ENCODE measurements at places on chromosomes 3 and 15.

- no peak for DNase-seq
These were observed 184.7 kb upstream of the POU1F1 start for GRCh38 chr3:87461036-87461435.

DNA sequence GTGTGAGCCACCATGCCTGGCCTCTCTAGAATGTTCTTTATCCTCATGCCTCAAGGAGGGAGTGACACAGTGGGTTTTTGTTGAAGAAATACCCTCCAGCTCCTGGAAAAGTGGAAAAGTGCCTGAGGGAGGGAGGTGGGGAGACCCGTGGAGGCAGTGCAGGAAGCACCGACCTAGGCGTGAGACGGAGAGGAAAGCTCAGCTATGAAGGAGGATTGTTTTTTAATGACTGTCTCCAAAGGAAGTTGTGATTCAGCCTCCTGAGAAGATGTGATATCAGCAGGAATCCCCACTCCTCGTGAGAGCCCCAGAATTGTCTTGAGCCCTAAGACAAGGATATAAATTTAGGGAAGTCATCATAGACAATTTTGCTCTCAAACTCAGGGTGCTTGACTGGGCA, 21.7 kb downstream of the RPLP1 start:
- DNase-seq: no peak

DNA sequence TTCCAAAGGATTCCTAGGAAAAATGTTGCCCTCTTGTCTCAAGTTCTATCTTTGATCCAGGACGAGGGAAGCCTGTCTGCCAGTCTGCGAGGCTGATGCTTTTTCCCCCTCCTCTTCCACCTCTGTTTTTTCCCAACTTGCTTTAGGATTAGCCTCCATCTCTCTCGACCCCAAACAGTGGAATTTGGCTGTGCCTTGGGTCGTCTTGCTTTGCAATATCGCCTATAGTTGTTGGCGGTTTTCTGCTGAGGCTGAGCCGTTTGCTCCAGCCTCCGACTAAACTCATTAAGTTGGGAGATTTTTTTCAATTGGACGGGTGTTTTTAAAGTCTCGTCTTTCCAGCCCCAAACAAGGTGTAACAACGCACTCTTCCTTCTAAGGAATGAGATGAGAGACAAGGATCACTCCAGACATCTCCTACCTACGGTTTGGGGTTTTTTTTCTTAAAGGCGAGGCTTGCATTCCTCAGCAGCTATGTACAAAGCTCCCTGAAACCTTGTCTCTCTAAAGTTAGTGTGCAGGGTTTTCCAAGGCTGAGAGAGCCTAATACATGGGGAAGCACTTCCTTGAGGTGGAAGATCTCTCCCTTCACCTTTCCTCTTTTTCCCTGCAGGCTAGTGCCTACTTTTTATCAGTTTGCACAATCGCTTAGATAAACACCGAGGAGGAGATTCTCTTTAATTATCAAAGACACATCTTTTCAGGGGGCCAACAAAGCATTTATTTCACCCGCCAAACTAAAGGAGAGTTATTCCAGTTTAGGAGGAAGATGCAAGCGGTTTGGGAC, 4.8 kb upstream of the NR2F2 start:
- no peak for DNase-seq

DNA sequence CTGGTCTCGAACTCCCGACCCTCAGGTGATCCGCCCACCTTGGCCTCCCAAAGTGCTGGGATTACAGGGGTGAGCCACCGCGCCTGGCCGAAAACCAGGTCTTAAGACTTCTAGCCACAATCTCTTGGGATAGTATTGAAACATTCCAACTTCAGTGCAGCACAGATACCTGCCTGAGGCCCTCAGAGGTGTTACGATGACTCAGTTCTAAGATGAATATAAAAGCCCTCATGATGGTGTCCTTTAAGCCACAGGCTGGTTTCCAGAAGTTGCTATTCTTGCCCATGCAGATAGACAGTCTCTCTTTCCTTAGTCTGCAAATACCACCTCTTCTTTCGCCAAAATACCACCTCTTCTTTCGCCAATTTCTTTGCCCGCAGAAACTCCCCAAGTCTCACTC, 69.0 kb downstream of the RARB start:
- no peak for DNase-seq

GRCh38 chr15:33959844-33960548, 8.3 kb upstream of the CHRM5 start:
- DNase-seq: no peak

DNA sequence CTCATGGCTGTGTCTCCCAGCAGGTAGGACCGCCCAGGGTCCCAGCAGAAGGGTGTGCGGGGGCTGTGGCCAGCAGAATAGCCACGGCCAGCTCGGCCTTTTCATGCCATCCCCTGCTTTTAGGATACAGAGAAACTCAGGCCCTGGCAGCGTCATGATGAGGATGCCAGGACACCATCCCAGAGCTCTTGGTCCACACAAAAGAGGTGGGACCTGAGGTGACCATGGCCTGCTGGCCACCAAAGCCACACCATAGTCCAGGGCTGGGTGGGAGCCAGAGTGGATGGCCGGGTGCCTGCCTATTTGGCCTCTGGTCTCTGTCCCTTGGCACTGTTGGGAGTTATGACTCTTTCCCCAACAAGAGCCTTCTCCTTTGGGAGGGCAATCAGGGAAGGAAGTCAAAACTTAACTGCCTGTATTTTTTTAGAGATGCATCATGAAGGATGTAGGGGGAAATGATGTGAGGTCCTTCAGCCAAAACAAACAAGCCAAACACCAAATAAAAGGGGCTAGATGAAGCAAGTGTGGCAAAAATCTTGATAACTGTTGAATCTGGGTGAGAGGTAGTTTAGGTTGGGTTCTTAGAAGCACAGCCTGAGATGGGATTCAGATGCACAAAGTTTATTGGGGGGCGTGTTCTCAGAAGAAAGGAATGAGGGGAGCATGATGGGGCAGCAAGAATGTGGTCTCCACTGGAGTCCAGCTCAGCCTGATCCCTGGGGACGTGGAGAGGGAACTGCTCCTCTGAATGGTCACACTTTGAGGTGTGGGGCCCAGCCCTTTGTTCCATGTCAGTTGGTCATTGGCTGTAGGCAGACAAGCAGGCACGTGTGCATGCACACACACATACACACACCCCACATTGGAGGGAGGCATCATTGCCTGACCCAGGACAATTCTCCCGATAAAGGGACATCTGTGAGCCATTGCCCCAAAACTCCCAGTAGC, 33.2 kb downstream of the SMAD6 start:
- no peak for DNase-seq

GRCh38 chr15:44265757-44266156, 22.8 kb upstream of the GOLM2 start:
- no peak for DNase-seq

- no peak for DNase-seq
These were observed 35.2 kb downstream of the FNDC3B start for GRCh38 chr3:172074586-172074985.

DNA sequence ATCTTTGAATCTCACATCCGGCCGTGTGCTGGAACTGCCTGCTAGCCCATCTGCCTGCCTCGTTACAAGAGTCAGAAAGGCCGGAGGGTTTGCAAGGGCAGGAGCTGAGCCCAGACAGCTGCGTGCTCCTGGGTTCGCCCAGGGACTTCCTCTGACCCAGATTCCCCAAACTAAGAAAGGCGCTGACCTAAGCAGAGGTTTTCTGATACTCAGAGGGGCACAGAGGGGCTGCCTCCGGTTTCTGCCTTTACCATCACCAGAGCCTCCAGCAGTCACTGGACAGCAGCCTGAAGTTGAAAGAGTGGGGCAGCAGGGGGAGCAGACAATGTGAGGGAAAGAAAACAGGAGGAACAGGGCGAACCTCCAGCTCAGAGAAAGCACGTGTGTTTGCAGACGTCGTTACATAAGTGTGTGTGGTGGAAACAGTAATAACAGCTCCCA, 33.4 kb upstream of the RAD18 start:
- no peak for DNase-seq

GRCh38 chr3:75089841-75090240, 475.4 kb upstream of the CNTN3 start:
- no peak for DNase-seq

GRCh38 chr3:148262980-148263379, 434.7 kb upstream of the AGTR1 start:
- DNase-seq: no peak

DNA sequence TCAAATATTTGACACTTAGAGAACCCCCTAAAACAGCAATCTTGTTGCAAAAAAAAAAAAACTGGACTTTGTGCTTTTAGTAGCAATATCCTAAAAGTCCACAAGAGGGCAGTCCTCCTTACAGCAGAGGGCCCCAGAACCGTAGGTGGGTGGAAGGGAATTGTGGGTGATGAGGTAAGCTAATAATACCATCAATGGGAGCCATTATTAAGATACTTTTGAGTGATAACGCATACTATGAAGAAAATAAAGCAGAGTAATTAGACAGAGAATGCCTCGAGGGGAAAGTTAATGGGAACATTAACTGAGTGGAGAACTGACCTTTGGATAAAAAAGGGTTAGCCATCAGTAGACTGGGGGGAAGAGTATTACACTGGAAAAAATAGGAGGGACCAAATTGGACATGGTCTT, 229.9 kb downstream of the THRB start:
- no peak for DNase-seq

DNA sequence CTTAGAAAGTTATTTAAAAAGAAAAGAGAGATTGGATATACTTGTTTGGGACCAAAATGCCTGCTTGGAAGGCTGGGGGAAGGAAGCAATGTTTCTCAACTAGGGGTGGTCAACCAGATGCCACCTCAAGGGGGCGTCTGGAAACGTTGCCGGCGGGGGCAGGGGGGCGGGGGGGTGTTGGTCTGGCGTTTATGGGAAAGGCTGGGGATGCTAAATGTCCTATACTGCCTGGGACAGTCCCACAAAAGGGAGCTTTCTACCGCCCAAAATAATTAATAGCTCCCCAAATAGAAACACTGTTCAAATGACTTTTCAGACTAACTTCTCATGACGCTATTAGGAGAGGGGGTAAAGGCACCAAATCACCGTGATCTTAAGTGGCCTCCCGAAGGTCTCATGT, 2.2 kb downstream of the POLG start:
- DNase-seq: no peak

- no peak for DNase-seq
These were observed 73.0 kb downstream of the ISG20 start for GRCh38 chr15:88711806-88712205.

GRCh38 chr3:25849641-25850385, 59.9 kb downstream of the OXSM start:
- DNase-seq: no peak

GRCh38 chr3:34858067-34858660, 781.2 kb upstream of the ARPP21 start:
- no peak for DNase-seq

DNA sequence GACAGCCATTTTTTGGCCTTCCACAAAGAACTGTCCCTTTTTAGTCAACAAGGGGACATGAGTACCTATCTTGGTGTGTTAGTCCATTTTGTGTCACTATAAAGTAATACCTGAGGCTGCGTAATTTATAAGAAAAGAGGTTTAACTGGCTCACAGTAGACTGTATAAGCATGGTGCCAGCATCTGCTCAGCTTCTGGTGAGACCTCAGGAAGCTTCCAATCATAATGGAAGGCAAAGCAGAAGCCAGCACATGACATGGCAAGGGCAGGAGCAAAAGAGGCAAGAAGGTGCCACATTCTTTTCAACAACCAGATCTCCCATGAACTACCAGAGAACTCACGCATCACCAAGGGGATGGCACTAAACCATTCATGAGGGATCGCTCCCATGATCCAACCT, 66.1 kb upstream of the VGLL4 start:
- DNase-seq: no peak

GRCh38 chr15:75062706-75063105, 39.3 kb downstream of the PPCDC start:
- no peak for DNase-seq
